Iris pigment epithelial cell (primary cell): ENCODE measurements at places on chromosomes 12 and 14.
A peak's percentile ranks its signal among the peaks of the same experiment; 100 is the strongest.

DNA sequence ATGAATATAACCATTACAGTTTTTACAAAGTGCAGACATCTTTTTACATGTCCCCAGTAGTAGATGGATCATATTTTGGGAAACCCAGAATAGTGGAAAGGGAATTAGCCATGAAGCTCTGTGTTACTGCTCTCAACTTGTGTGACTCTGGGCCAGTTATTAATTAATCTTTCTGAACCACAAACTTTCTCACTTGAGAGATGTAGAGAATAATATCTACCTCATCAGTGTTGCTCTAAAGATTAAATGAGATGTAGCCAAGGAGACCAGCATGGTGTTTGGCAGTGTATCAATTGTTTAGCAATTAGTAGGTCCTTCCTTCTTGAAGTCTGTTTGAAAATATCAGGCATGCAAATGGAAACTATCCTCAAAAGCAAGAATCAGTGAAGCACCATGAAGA lies 169.2 kb downstream of the TMTC2 start:
- DNase-seq, result no peak

- DNase-seq, result peak; percentile 56
These were observed 338.9 kb downstream of the AEBP2 start for GRCh38 chr12:19778172-19778571.

GRCh38 chr12:10392394-10392930 lies 2.6 kb upstream of the KLRK1 start:
- DNase-seq, result peak; percentile 99

DNA sequence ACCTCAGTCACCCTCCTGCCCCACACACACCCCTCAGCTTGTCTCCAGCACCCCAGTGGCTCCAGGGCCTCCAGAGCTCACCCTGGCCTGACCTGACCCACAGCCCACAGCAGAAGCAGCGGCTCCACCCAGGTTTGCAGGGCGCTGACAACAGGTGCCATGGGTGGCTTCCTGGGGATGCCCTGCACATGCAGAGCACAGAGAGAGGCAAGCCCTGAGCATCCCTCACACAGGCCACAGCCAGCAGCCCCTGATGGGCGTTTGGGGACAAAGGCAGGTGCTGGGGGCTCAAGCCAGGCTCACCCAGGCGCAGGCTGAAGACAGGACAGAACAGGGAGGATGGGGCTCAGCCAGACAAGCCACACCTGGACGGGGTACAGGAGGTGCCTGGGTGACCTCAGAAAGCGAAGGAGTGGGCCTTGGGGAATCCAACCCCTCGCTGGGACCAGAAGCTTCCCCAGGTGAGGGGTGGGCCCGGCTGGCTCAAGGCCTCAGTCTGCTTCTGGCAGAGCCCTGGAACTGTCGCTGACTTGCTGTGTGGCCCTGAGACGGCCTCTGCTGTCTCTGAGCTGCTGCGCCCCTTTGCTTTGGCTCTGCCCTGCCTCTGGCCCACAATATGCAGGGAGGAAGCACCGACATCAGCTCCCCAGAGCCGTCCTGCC lies 10.6 kb downstream of the ARL6IP4 start:
- DNase-seq, result no peak

DNA sequence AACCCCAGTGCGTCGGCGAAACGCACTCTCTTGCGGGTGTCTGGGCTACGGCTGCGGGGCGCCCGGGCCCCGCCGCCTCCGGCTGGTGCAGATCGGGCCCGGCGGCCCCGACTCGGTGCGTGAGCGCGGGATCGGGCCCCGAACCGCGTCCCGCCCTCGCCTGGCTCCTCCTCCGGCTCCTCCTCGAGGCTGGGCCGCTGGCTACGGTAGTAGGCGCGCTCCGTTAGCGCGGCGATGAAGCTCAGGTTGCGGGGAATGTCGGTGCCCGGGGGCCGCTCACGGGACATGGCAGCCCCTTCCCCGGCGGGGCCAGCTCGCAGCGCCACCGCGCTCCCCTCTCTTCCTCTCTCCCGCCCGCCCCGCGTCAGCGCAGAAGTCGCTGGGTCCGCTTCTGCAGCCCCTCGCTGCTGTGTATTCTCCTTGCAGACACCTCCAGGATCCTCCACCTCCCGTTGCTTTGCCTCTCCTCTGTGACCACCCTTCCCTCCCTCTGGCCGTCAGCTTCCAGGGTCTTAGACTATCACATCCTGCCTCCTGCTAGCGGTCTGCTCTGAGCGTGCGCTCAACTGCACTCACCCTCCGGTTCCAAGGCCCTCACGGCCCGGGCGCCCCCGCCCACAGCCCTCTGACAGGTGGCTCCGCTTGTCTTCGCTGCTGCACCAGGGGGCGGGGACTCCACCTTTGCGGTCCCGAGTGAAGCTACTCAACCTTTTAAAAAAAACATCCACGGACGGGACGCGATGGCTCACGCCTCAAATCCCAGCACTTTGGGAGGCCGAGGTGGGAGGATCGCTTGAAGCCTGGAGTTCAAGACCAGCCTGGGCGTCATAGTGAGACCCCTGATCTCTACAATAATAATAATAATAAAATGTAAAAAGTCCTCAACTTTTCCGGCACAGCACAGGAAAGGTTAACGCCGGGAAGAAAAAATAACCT lies at the start of gene PPP1R3E:
Gene PPP1R3E, minus strand, starts transcription at position 570 of the 936 bp plus-strand sequence. Its CDS starts 283 bp downstream, at position 287.
- peak; percentile 62 for DNase-seq

GRCh38 chr12:58395056-58395455 lies 453.7 kb downstream of the ATP23 start:
- DNase-seq, result peak; percentile 11

GRCh38 chr12:85424581-85425348 lies 144.7 kb downstream of the ALX1 start:
- peak; percentile 10 for DNase-seq

- DNase-seq, result peak; percentile 6
These were observed 553 bp downstream of the TRIM9 start for GRCh38 chr14:51094282-51094821.

GRCh38 chr12:65055859-65056258 lies 65.2 kb downstream of the WIF1 start:
- no peak for DNase-seq

DNA sequence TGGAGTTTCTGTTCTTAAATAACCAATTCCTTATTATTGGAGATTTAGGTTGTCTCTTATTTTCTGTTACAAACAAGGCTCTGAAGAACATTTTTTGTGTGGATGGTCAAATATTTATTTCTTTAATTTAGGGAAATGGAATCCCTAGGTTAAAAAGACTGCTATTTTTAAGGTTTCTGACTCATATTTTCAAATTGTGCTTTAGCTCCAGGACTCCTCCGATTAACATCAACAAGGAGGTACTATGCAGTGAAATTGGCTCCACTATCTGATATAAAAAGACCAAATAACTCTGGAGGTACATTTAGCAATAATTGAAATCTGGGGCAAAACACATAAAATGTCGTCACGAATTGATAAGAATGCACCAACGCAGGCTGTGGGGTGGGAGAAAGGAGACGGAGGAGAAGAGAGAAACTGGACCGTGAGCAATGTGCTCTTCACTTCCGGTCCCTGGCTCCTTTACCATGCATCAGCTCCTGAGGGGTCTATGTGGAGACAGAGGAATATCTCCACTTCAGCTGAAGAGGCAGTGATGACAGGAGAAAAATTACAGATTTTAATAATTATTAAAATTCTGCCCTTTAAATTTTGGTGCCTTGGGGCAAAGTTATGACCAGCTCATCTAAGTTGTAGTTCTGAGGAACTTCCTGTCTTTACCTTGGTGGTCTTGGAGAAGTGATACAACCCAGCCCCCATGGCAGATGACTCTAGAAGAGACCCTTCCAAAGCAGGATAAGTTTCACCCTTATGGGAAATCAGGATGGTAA lies 90.2 kb upstream of the BTG1 start:
- DNase-seq, result no peak

DNA sequence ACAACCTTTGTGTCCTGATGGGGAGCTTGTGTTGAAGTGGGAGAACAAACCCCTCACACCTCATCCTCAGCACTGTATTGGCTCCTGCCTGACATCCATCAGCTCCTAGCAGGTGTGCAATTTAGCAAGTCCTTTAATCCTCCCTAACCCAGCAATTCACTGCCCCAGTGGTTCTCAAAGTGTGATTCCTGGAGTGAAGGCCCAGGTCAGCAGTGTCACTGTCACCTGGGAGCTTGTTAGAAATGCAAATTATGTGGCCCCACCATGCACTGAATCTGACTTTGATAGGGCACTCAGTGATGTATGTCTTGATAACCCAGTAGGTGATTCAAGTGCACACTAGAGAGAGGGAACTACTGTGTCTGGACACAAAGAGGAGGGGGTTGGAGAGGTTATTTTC lies 133.6 kb downstream of the FGD4 start:
- no peak for DNase-seq

GRCh38 chr14:94022532-94023411 lies 3.4 kb upstream of the OTUB2 start:
- DNase-seq, result no peak

DNA sequence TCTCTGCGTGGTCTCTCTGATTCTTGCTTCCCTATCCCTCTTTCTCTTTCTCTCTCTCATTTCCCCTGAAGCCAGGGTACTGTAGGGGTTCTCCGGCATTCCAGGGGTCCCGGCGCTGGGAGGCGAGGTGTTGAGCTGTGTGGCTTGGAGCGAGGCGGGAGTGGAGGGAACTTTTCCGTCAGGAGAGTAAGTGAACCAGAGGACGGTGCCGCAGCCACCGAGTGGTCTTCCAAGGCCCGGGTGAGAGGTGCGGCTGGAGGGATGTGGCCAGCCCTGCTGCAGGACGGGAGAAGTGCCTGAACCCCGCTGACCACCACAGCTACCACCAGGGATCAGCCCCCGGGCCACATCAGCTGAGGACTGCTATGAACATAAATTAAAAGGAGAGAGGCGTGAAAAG lies 68.2 kb upstream of the FAM181A start:
- DNase-seq, result no peak

DNA sequence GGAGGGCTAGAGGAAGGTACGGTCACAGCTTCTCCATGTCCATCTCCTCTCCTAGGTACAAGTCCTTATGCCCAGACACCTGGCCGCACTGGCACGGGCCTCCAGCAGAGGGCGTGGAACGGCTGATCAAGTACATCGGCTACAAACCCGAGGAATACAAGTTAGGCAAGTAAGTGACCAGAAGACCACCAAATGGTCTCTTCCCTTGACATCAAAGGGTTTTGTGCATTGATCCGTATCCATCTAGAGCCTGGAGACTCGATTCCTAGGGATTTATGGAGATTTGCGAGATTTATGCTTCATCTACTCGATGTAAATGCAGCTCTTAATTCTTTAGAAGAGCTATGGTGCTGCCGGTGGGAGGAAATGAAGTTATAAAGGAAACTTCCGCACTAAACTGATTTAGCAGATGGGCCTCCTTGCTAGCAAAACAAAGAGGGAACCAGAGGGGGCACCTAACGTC lies 44.2 kb downstream of the KCTD10 start:
- DNase-seq, result peak; percentile 86

DNA sequence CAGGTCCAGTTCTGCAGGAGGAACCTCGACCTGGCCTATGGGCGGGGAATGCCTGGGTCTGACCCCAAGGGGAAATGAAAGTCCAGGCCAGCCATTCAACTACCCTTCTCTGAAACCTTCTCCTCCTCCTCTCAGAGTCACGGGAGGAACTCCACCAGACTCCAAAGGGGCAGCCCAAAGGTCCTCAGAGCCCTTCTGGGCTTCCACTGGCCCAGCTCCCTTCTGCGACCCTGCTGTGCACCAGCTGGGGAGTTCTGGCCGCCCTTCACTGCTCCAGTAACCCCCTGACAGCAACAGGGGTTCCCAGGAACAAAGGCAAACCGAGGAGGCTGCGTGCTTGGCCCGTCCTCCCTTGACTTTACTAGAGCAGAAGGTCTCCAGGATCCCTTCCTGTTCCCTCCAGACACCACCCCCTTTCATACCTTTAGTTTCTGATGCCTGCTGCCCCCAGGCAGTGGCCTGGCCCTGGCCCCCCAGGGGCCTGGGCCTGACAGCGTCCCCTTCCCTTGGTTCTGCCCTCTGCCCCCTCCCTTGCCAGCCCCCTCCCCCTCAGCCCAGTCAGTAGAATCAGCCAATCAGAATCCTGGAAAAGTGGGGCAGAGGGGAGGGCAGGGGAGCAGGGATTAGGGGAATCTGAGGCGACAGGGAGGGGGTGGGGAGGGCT lies 850 bp upstream of the ZNF385A start:
- DNase-seq, result no peak

GRCh38 chr12:113788020-113788856 lies 177.9 kb downstream of the RBM19 start:
- peak; percentile 38 for DNase-seq

DNA sequence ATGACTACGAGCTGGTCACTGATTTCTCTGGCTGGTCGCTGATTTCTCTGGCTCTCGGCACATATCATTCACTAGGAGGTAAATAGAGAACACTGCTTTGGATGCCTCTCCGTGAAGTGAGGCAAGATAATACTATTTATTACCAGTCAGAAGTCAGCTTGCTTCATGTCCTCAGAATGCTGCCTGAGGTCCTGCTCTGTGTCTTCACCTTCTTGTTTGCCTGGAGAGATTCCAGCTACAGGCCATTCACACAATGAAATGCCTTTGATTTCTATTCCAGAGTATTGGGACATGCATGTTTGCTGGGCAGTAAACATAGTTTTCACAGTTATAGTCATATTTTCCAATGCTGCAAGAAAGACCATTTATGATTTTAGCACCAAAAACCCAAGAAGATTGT lies 106.7 kb downstream of the AEBP2 start:
- DNase-seq, result peak; percentile 67

GRCh38 chr12:6956021-6956727 lies 5.0 kb downstream of the PTPN6 start:
- DNase-seq, result no peak

DNA sequence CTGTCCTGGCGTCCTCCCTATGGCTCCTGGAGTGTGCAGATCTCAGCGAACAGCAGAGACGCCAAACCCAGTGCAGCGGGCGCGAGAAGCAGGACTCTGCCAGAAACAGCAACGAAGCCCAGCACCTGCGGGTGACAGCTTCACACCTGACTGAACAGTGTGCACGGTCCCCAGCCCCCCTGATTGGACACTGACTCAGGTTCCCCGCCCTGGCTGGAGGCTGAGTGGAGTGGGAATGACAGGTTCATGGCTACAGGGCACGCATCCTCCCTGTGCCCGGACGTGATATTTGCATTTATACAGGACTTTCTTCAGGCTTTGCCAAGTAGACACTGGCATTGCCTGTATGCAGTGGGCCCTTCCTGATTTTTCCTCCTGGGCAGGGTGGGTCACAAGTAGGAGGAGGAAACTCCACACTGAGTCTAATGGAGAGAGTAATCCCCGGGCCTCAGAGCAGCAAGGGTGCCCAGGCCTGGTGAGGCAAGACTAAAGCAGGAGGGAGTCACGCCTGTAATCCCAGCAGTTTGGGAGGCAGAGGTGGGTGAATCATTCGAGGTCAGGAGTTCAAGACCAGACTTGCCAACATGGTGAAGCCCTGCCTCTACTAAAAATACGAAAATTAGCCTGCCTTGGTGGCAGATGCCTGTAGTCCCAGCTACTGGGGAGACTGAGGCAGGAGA lies 71.6 kb downstream of the ASCL4 start:
- no peak for DNase-seq

- DNase-seq, result peak; percentile 56
These were observed 197.6 kb upstream of the RBM19 start for GRCh38 chr12:114163771-114164170.

GRCh38 chr14:69101331-69101826 lies 51.5 kb downstream of the DCAF5 start:
- DNase-seq, result peak; percentile 93
